Esophagus squamous epithelium (tissue), 5 donors: ENCODE measurements at places on chromosomes 4 and X. TPM values are rescaled to one million over a fixed set of nuclear protein-coding genes. Genes with fewer than 3 reads are reported as not detected.

GRCh38 chr4:15703439-15703838 lies 574 bp downstream of the BST1 start:
- no peak for DNase-seq

The SFRP2 gene
- 2.2 TPM for total RNA-seq

DNA sequence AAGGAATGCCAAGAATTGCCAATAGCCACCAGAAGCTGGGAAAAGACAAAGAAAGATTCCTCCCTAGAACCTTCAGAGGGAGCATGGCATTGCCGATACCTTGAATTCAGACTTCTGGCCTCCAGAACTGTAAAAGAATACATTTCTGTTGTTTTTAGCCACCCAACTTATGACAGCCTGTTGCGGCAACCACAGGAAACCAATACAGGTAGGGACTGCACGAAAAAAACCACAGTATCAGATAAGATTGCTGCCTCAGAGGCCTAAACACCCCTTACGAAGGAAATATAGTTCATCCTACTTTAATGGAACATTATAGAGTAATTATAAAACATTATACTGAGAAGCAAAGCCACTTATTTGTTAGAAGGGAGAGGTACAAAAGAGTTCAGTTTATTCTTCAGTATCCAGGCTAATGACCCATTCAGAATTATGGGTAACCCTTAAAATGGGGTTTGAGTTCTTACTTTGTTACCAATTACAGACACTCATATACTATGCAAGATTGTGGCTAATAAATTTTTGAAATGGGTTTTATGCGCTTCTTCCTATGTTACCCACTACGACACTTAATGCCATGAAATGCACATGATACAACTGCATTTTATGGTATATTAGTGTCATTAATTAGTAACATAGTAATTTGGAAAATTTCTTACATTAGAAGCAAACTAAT lies 37.4 kb upstream of the SMIM10L2A start:
- no peak for DNase-seq

- DNase-seq = no peak
Observed at GRCh38 chr4:121041307-121042090, 30.8 kb downstream of the NDNF start.

GRCh38 chrX:143121477-143121876 lies 95.7 kb downstream of the SPANXN4 start:
- no peak for DNase-seq

The SYN1 gene
- total RNA-seq = not detected
